ENCODE measurements at places on chromosomes 6 and 20.

DNA sequence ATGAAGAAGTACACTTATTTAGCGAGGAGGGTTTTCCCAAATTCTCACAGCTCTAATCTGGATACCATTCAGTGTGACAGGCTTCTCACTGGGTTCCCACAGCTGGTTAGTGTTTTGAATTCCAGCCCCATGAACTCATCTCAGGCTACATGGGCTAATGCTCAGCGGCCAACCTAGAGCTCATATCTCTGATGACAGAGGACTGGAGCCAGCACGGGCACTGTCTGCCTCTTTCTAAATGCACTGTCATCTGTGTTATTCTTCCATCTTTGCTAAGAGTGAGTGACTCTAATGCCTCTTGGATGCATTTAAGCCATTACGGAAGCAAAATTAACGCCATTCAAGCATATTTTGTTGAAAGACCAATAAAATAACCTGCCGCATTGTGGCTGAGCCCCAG lies 308.9 kb upstream of the JAG1 start:
- no peak for DNase-seq

DNA sequence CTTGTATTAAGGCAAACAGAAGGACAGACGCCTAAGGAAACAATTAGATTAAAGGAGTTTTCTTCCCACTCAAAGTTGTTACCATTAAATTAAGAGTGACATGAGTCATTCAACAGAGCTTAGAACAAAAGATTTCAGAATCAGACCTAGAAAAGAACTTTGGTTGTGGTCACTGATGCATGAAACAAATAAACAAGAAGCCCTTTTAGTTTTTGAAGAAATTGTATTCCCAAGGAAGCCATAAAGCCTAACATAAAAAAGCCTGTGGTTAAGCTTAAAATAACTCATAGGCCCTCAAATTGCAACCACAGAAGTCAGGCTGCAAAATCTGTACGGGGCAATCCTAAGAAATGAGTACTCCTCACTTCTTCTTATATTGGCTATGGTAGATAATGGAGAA lies 17.9 kb upstream of the TRIM26 start:
- no peak for DNase-seq

GRCh38 chr20:59726281-59726595 lies 121.9 kb downstream of the PHACTR3 start:
- DNase-seq: no peak

- no peak for DNase-seq
Measured at GRCh38 chr20:56800088-56800487, 171.0 kb downstream of the TFAP2C start.

GRCh38 chr6:84743616-84744015 lies 20.8 kb downstream of the TBX18 start:
- DNase-seq: no peak

- no peak for DNase-seq
Measured at GRCh38 chr20:19322061-19322985, 109.9 kb downstream of the SLC24A3 start.

DNA sequence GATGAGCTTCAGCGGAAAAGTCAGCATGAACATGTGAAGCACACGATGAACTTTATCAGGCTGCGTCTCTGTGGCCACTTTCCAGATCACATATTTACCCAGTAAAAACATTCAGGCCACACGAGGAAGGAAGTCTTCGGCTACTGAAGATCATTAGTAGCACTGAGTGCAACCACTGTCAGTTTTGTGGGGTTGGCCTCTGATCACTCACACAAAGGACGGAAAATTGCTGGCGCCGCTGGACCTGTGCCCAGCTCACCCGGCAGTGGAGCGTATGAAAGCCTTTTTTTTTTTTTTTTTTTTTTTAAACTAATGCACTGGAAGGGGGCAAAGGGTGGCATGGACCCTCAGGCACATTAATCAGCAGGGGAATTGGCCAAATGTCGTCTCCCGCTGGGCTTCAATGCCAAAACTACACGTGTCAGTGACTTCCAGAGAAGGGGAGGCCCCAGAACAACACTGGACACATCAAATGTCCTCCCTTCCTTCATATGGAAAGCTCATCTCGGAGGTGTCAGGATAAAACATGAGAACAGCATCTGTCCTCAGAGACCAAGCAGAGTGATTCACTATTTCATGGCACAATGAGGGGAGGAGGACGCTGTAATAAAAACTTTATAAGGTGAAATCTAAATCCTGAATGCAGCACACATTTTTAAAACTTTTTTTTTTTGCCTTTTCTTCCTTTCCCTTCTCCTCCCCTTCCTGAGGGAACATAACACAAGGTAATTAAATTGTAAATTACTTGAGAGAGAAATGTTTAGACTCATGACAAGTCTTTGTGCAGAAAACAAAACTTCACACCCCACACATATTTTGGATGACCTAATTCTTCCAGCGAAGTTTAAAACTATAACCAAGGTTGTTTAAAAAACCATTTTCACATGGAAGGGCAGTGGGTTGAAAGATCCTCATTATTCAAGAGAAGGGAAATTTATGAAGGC lies 223.4 kb downstream of the FOXC1 start:
- no peak for DNase-seq
